Chondrocyte (in vitro differentiated cells): ENCODE measurements at places on chromosomes 1 and 21. TPM values are rescaled to one million over a fixed set of nuclear protein-coding genes. Genes with fewer than 3 reads are reported as not detected.

DNA sequence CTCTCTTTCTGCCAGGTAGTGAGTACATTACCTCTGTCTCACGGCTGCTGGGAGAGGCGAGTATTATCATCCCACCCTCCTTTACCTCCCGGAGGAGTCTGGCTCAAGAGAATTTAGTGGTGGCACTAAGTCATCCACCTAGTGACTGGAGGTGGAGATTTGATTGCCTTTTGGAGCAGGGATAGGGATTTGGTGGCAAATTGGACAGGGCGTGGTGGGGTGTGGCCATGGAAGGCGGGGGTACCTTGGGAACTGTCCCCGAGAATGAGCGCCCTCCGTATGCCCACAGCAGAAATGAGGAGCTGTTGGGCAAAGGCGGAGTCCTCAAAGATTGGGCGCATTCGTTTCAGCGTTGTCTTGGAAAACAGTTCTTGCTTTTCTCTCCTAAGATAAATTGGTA lies 32.1 kb upstream of the HMGN1 start:
- no peak for DNase-seq
- peaks cover 21% of the 10 kb centered on the region for H3K4me1 ChIP-seq
- peaks cover 2% of the 10 kb centered on the region for H3K27me3 ChIP-seq

- no peaks in the 10 kb centered on the region for H3K36me3 ChIP-seq
- peaks cover 5% of the 10 kb centered on the region for H3K4me1 ChIP-seq
- DNase-seq = no peak
- peaks cover 2% of the 10 kb centered on the region for H3K27me3 ChIP-seq
- H3K4me3 ChIP-seq = no peak overlapping the region
Observed at GRCh38 chr1:24069817-24070216, 42.1 kb downstream of the MYOM3 start.

DNA sequence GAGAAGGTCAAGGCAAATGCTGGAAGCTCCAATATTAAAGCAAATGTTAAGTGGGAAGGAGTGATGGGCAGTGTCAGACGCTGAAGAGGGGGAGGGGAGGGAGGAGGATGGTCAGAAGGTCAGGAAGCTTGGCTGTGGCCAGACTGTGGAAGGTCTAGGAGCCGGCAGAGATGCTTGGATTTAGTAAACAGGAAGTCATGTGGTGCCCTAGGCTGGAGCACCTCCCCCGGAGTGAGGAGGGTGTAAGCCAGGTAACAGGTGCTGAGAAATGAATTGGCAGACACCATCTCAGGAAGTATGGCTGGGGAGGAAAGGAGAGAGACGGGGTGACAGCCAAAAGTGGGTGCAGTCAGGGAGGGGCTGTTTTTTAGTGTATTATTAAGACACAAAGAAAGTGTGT lies 17.7 kb downstream of the CSMD2 start:
- DNase-seq = no peak
- no peaks in the 10 kb centered on the region for H3K4me1 ChIP-seq
- H3K27me3 ChIP-seq = peaks cover 2% of the 10 kb centered on the region
- no peaks in the 10 kb centered on the region for H3K36me3 ChIP-seq

DNA sequence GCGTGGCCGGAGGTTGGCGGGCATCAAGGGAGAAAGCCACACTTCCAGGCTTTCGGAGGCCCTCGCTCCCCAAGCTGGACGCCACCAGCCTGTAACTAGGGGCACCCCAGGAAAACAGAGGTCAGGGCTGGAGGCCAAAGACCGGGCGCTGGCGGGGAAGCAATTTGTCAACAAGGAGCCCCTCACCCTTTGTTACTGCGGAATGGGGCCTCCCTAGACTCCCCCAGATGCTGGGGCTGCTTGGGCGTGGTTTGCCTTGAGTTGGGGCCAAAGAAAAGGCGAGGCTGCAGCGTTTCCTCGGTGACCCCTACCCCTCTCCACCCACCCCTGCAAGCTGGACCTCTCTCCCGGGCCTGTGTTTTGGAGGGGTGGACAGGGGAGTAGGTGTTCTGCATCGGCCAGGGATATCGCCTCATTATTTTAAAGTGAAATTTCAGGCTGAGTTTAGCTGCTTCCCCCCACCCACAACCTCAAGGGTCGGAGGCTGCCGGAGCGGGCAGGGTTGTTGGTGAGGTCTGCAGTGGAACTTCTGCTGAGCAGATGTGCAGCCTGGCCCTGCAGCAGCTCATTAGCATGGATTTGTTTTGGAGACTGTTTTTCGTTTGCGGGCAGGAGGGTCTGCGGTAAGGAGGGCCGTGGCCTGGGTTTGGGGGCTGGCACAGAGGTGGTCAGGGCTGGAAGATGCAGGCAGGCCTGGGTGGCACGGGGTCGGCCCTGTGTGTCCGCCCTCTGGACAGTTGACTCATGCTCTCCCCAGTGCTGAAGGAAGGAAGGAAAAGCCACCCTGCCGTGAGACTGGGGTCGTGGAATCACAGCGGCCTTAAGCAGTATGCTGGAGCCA lies 1.5 kb downstream of the NBL1 start:
- H3K27me3 ChIP-seq = no peaks in the 10 kb centered on the region
- no peaks in the 10 kb centered on the region for H3K36me3 ChIP-seq
- H3K4me1 ChIP-seq = peaks cover 53% of the 10 kb centered on the region
- no peak for DNase-seq
- H3K27ac ChIP-seq = peak overlapping the region; percentile 84
- peak overlapping the region; percentile 92 for H3K4me3 ChIP-seq

DNA sequence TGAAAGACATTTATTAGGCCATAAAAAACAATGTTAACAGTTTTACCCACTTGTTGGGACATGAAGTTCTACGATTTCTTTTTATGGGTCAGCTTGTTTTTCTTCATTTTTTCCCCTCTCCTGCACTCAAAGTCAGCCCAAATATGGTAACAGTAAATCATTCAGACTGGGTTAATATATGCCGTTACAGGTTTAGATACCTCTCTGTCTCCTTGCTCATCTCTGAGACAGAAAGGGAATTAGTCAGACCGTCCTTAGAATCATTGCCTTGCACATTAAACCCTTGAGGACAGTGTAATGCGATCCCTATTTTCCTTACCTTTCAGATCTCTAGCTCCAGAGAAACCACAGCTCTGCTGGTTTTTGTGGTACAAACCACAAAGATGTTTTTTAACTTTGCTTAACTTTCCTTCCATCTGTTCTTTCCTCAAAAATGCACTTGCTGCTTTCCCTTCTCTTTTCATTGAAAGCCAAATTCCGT lies 613.3 kb downstream of the PLPP3 start:
- H3K36me3 ChIP-seq = no peaks in the 10 kb centered on the region
- H3K27me3 ChIP-seq = peaks cover 15% of the 10 kb centered on the region
- H3K4me3 ChIP-seq = no peak overlapping the region

SLFNL1 gene
- total RNA-seq = 0.25 to 0.48 TPM in 2 of 3 replicates, not detected in the other

TESK2 gene
- 1.3 to 2.7 TPM (median 1.6 TPM) in 3 replicates for total RNA-seq

SPRR2B gene
- not detected in 3 replicates for total RNA-seq

FCER1A gene
- not detected in 3 replicates for total RNA-seq

AVPR1B gene
- total RNA-seq = not detected in 3 replicates
